T follicular helper cell (primary cell): ENCODE measurements at places on chromosomes 7 and 10.

DNA sequence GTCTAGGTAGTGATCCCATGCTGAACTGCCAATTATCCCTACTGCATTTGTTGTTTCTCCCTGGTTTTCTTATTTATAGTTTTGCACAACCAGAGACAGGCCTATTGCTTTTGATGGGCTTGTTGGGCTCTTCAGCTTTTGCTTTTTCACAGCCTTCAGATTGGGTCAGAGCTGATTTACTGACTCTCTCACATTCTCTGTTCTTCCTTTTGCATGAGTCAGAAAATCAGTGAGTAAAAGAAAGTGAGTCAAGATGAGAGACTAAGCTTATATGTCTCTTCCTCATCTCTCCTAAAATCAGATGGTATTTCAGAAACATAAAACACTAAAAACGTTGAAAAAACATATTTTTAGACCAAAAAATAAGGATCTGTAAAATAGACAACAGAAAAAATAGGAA is 1135.4 kb downstream of the XPNPEP1 start:
- DNase-seq, result no peak

DNA sequence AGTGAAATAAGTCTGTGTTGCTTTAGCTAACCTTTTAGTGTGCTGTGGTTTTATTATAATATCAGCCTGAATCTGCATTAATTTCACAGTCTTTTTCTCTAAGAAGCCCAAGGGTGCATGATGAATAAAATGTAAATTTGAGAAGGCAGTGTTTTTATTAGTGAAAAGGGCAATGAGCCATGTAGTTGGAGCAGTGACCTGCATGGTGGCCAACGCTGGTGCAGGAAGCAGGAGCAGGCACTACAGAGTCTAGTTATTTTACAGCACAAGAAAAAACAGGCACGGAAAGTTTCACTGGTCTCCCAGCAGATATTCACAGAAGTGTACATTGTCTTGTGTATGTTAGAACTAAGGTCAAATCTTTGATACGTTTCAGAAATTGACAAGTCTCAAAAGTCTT is 247.8 kb downstream of the CELF2 start:
- DNase-seq, result no peak

DNA sequence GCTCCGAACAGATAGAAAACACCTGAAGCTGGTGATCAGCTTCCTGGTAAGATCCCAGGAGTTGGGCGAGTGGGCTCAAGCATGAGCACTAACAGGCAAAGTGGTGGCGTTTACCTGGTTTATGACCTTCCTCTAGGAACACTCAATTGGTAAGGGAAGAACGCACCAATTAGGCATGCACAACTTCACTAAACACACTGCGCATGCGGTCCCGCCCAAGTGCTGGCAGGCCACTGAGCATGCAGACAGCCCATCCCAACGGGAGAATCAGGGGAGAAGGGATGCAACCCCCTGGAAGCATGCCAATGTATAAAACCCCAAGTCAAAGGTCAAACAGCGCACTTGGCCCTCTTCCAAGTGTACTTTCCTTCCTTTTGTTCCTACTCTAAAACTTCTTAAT is 70.4 kb downstream of the LYZL2 start:
- no peak for DNase-seq

- no peak for DNase-seq
Measured at GRCh38 chr7:78873117-78873516, 580.4 kb downstream of the MAGI2 start.

DNA sequence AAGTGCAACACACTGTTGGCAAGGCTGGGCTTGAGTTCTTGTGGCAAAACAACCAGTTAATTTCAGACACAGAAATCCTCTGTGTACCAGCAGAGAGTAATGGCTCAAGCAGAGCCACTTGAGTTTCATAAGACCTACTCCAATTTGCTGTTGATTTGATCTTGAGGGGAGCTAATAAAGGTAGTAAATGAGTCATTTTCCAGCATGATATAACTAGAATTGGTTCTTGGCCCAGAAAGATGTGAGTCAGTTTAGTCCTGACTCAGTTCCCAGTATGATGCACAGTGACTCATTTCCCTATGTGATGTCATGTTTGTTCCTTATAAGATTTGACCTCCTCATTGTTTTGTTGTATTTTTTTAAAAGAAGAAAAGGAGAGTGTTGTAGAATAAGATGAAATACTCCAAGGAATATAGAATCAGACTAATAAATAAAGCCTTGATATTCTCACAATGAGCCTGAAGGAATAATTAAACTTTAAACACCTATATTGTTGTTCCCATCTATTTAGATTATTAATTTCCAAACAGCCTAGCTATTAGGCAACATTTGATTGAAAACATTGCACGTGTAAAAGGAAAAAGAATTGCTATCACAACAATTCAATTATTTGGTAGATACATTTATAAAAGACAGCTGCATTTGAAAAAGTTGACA is 186.2 kb downstream of the REEP3 start:
- DNase-seq, result no peak

GRCh38 chr10:75506930-75507329 is 75.5 kb downstream of the LRMDA start:
- no peak for DNase-seq

GRCh38 chr7:73972614-73973013 is 55.4 kb upstream of the ELN start:
- DNase-seq, result no peak

GRCh38 chr7:44326261-44327125 is 1.1 kb upstream of the CAMK2B start:
- no peak for DNase-seq

DNA sequence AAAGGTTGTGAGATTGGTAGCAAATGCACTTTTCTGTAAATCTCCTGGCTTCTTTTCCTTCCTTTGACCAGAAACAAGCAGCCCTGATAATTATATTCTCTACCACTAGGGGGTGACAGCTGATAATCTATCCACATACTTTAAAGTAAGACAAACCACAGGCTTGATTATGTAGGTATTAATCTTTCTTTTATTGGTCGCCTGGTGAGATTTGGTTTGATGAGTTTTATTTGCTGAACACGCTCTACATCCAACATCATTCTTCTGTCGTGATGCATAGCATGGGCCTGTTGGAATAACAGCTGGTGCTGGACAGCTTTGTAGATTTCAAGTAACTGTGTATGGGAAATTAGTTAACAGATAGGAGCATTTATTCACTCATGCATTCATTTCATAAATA is 63.5 kb downstream of the ZNF365 start:
- DNase-seq, result no peak

GRCh38 chr10:62456611-62457101 is 82.5 kb downstream of the ZNF365 start:
- DNase-seq, result no peak

- no peak for DNase-seq
Measured at GRCh38 chr7:37108615-37109014, 340.0 kb downstream of the ELMO1 start.

DNA sequence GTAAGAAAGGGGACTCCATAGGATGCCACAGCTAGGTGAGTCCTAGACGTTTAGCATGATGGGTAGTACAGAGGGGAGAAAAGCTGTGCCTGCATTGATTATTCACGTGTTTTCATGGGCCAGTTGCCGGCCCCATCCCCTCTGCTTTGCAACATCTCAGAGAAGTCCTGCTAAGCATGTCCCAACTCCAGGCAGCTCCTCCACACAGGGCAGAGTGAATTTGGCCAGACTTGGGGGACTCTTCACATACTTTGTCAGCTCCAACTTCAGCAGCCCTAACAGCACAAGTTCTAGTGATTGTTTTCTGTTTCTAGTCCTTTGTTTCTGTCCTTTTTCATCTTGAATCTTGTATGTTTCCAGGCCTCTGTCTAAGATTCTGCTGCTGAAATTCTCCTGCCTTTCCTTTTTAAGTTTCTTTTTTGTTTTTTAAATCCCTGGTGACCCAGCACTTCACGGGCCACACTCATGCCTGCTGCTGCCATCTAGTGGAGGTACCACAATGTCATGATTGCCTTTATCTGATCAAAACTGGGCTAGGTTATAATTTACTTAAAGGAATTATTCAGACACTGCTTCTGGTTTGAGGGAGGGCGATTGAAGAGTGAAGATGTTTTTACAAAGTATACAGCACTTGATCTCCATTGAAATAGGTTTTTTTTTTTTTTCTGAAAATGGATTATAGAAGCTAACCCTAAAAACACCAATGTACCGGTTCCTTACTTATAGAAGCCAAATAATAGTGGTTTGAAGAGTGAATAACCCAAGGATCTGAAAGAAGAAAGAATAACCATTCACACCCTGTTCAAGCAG is 276.9 kb downstream of the CSTF2T start:
- DNase-seq, result no peak

DNA sequence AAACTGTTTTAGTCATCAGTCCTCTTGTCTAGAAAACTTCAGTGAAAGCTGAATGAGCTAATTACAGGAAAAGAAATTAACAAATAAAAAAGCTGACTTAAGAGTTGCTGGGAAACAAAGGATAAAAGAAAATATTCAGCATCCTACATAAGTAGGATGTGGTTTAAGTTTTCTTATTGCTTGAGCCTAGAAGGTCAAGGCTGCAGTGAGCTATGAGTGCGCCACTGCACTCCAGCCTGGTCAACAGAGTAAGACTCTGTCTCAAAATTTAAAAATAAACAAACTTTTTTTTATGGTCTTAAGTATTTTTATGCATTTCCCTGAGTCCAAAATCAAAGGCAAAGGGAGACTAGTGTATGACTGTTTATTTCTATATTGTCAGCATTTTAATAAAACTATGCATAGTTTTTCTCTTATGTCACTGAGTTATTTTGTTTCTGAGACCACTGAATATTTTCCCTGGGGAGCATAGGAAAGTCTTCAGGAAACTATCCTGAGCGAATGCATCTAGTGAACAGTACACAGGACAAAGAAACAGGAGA is 40.0 kb upstream of the LRRN3 start:
- DNase-seq, result no peak

DNA sequence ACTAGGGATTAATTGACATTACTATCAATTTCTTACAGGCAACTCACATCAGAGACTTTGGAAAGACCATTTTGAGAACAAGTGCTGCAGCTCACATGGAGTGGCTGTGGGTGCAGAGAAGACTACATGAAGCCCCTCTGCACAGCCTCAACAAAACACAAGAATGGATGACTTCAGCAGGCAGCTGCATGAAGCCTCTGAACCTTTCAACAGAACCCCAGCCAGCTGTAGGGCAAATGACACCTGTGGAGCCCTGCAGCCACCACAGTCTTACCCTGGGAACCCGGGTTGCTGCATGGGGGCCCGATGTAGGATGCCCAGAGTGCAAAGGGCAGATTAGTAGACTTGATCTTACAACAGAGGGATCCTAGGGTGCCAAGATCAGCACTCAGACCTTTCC is 62.0 kb upstream of the CAMK2B start:
- DNase-seq, result no peak

- no peak for DNase-seq
Measured at GRCh38 chr10:3325954-3326750, 153.6 kb upstream of the PITRM1 start.

DNA sequence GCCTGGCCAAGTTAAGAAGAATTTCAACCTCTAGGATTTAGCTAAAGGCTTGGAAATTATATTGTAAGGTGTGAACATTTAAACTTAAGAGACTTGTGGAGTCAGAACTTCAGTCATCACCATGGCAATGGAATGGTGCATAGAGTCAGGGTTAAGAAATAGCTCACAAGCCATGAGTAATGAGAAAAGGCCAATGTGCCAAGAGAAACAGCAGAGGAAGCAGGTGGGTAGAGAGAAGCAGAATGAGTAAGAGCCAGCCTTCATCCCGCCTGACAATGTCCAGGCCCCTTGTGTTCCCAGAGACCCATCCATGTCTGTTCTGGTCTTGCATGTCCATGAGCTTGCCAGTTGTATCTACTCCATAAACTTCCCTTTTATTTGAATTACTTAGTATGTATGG is 62.6 kb upstream of the TBX20 start:
- no peak for DNase-seq

DNA sequence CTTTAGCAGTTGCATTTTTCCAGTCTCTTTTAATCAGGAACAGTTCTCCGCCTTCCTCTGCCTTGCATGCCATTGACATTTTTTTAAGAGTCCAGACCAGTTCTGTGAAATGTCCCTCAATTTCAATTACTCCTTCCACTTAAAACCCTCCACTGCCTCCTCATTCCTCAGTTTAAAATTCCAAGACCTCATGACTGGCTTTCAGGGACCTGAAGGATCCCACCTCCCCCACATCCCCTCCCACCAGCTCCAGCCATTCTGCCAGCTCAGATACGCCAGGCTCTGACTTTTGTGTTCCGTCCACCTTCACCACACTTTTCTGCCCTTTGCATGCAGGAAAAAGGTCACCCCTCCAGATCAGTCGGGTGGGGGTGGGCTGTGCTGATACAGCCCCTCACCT is 8.7 kb downstream of the TNRC18 start:
- no peak for DNase-seq

DNA sequence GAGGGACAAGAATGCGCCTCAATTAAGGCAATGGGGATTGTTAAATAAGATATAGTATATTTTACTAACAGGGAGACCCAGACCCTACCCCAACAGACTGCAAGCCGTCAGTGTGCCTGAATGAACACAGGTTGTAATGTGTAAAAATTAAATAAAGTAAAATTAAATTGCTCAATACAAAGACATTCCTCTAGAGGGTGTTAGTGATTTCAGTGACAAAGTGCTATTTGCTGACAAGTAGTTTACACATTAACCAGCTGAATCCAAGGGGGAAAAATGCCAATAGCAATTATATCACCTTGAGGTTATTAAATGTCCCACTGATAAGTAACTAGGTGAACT is 110.5 kb downstream of the EBF3 start:
- no peak for DNase-seq

GRCh38 chr10:124983321-124983720 is 41.4 kb downstream of the ZRANB1 start:
- no peak for DNase-seq

- no peak for DNase-seq
Measured at GRCh38 chr7:128903621-128904361, 6.7 kb downstream of the KCP start.

DNA sequence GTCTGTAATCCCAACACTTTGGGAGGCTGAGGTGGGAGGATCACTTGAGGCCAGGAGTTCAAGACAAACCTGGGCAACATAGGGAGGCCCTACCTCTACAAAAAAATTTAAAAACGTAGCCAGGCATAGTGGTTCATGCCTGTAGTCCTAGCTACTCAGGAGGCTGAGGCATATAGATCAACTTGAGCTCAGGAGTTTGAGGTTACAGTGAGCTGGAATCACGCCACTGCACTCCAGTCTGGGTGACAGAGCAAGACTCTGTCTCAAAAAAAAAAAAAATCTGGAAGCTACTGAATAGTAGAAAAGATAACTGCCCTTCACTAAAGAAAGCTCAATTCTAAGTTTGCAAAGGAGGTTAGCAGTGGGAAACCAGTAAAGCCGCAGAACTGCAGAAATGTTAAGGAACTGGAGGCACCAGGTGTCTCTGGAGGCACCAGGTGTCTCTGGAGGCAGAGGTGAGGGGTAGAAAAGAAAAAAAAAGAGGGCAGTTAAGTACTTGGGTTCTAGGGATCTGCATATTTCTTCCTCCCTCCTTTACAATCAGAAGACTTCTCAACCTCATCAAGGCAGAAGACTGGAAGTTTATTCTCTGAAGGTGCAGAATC is 56.5 kb downstream of the RNLS start:
- DNase-seq, result no peak
